ENCODE measurements at places on chromosomes 1 and 21.

GRCh38 chr1:35660581-35661473 is 19.5 kb upstream of the PSMB2 start:
- no peak for DNase-seq

- DNase-seq: peak; percentile 32
Measured at GRCh38 chr1:231040800-231041718, 1.0 kb upstream of the FAM89A start.

GRCh38 chr1:213083112-213083445 is 32.0 kb downstream of the RPS6KC1 start:
- no peak for DNase-seq

- DNase-seq: no peak
Measured at GRCh38 chr1:21302747-21303715, 12.8 kb upstream of the ECE1 start.

DNA sequence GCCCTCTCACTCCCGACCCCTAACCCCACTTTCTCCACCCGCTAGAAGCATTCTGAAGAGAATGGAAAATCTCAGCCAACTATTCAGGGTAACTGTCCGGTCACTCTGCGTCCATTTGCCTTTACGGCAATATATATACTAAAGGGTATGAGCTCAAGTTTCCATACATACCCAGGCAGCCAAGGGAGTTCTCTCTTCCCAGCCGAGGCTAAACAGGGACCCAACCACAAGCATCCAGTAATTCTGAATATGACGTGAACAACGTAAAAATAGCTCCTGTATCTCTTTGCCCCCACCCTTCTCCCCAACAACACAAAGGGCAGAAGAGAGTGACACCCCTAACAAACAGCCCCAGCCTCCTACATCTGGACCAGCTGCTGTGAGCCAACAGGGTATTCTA is 67.7 kb downstream of the SSBP3 start:
- no peak for DNase-seq

DNA sequence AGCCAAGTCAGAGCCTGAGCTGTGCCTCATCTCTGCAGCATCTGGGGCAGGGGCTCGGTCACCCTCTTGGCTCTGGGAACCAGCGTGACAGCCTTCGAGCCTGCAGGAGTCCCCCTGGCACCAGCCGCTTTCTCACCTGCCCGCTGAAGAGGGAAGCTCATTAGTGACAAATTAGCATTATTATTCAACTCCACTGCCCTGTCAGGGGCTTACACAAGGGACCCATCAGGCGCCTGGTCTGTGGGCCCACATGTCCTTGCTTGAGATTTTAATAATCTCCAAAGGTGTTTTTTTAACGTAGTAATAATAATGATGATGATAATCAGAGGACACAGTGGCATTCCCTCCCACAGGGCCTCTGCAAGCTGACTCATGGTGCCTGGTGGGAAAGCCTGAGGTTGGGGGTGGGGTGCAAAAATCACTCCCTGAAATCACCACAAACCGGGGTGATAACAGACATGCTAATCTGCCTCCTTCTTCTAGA is 98.1 kb upstream of the IGSF21 start:
- DNase-seq: no peak

DNA sequence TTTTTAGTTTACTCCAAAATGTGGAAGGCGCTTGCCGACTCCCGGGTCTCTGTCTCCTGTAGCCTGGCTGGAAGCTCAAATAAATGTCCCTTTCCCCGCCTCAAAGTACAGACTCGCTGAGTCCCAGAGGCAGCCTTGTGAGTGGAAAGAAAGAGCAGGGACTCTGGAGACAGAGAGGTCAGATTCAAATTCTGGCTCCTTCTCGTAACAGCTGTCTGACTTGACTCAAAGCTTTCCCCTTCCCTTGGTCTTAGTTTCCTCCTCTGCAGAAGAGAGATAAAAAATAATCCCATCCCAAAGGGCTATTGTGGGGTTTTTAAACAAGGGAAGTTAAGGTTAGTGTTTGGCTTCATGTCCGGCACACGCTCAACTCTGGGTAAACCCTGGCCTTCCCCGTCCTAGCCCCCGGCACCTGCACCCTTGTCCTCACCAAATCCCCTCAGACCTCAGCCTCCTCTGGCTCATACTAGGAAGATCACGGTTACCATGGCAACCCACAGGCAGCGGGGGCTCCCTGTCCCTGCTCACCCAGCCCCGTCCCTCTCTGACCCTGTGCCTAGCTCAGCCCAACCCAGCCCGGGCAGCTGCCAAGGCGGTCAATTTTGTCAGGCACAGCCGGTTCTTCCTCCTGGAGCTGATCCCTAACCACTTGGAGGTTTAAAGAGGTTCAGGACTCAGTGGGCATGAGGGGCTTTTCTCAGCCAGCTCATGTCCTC is 49.2 kb upstream of the IGSF21 start:
- DNase-seq: no peak

DNA sequence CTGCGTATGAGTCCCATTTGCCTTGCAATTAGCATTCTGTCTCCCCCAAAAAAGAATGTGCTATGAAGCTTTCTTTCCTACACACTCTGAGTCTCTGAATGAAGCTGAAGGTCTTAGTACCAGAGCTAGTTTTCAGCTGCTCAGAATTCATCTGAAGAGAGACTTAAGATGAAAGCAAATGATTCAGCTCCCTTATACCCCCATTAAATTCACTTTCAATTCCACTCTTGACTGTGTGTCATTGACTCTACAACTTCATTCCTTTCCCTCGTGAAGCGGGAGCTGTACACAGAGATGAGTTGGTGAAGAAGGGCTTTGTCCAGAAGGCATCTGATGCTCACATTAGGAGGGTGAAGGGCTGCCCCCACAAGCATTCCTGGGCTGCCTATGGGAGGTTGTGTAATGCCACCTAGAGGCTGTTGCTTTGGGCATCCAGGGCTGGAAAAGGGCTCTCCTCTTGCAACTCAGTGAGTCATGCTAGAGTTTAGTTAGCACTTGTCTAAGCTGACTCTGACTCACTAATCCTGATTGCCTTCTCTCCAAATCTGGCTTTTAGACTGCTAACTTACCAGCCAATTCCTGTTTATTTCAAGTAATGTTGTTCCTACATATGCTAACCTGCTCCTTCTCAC is 1.8 kb downstream of the SPRR1B start:
- no peak for DNase-seq

- no peak for DNase-seq
Measured at GRCh38 chr1:10380594-10381275, 18.1 kb upstream of the PGD start.

DNA sequence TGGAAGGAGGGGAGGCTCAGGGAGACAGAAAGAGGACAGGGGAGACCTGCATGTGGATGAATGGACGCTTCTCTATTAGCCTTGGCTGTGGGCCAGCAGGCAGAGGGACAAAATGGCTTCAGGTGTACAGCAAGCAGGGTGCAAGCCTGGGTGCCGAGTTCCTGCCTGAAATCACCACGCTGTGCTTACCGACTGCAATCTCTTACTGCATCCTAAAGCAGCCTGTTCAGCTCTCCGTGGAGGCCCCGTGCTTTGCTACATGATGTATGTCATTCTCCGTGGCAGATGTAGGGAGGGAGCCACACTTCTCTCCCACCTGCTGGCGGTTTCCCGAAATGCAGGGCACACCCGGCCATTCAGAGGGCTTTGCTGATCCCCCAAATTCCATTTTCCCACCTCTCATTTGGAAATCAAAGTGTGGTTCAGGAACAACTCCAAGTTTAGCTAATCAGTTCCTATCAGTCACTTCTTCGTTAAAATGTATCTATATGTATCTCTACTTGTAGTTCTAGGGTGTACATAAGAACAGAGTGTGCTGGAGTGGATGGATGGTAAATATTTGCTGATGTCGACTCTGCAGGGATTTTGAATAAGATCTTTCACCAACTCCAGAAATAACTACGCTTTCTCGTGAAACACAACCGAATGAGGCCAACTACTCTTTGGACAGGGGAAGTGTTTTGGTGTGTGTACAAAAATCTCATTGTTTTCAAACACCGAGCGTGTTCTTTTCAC is 122.3 kb upstream of the BACE2 start:
- DNase-seq: no peak

DNA sequence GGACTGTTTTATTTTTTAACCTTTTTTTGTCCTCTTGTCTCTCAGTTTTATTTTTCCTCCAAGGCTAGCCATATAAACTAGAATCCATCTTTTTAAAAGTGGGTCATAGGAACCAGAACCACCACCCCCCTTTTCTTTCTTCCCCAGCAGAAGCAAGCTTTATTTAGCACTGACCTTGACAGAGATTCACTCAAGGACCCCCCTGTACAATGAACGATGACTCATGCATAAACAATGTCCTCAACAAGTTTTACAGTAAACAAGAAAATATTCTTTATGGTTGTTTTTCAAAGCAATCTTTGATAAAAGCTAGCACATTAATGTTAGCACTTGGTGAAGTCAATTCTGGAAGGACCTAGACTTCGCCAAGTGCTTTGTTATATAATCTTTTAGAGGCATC is 14.1 kb downstream of the PKN2 start:
- DNase-seq: no peak

DNA sequence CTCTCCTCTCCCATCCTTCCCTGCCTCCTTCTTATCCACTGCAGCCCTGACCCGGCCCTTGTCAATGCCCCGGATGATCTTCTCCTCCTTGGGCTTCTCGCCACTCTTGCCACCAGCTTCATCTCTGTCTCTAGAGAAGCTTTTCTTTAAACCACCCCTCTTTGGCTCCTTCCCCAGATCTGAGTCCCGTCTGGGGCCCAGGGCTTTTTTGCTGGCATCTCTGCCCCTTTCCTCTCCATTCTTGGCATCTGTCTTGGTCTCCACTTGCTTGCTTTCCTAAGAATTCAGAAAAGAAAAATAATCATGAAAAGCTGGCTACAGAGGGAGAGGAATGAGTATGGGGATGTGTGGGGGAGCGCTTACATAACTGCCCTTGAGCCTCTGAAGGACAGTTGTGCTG is 11.8 kb downstream of the SHISA4 start:
- DNase-seq: no peak

DNA sequence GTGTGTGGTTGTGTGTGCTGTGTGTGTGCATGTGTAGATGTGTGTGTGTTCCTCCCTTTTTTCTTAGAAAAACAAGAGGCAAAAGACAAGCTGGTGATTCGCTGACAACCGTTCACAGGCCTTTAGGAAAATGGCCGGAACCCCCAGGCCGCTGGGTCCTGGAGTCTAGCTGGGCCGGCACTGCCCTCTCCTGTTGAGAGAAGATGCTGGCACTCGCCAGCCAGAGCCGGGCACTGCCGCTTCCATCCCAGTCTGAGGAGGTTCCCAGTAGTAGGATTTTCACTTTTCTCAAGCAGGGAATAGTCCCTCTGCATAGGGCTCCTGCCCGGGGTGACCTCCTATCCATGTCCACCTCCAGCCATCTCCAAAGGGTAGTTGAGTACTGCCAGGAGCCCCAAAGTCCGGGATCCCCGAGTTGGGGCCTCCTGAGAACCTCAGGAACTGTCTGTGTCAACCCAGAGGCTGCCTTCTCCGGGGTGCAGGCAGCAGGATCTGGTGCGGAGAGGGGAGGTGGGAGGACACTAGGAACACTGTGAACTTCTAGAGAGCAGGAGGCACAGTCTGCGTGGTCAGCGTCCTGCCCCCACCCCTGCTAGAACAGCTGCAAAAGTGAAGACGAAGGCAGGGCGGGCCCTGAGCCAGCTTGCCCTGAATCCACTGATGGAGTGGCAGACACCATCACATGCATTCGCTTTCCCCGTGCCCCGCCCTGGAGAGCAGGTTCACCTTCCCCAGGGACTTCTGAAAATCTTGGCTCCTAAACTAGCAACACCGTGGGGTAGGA is 44.1 kb upstream of the ARHGEF16 start:
- no peak for DNase-seq

DNA sequence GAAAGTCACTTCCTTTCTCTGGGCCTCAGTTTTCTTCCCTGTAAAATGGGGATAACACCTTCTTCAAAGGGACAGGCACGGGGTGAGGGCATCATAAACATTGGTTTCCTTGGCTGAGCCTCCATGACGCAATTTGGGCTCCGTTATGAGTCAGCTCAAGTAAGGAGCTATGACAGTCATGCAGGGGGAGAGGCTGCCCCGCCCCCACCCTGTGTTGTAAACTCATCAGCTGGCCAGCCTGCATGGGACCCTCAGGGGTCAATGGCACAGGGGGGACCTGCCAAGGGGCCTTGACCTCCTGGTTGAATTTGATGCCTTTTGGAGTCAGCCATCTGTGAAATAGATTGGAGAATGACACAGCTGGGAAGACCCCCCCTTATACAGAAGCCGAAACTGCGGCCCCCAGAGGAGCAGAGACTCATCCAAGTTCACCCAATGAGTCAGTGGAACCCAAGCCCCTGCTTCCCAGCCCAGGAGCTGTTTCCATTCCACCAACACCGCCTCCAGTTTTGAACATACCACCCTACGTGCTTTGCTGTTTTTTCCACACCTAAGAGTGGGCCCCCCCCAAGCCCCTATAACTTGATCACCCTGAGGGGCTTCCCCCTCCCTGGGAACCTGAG is 36.8 kb upstream of the RUNX3 start:
- peak; percentile 54 for DNase-seq

GRCh38 chr21:45570071-45570470 is 27.8 kb upstream of the SLC19A1 start:
- DNase-seq: no peak

GRCh38 chr1:231940116-231940515 is 313.5 kb downstream of the DISC1 start:
- no peak for DNase-seq

- no peak for DNase-seq
Measured at GRCh38 chr1:232591344-232591743, 38.6 kb downstream of the SIPA1L2 start.

DNA sequence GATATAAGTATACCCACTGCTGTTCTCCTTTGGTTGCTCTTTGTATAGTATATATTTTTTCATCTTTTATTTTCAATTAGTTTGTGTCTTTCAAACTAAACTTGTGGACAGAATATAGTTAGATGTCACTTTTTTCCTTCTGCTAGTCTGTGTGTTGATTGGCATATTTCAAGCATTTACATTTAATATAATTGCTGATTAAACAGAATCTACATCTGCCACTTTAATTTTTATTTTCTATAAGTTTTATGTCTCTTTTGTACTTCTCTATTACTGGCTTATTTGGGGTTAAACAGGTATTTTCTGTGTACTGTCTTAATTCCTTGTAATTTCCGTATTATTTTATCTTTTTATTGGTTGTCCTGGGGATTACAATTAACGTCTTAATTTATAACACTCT is 74.4 kb upstream of the CHODL start:
- no peak for DNase-seq

DNA sequence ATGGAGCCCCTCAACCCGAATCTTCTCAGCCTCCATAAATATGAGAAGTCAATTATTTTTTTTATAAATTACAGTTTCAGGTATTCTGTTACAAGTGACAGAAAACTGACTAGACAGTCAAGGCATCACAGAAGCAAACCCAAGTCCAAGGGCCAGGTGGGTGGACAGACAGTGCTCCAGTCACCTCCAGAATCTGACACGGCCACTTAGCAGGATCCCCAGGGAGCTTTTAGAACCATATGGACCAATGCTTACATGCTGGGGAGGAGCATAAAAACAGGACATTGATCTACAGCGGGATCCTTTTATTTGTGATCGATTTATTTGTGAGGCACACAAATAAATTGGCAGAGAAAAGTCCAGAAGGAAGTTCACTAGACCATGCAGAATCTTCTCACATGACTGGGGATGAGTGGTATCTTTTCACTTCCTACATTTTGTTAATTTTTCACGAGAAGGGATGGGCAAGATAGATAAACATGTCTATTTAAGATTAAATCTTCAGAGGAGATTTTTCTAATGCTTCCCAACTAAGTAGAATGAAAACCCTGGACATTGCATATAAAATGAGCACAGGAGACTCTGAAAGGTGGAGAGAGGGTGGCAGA is 15.0 kb downstream of the ZNF496 start:
- no peak for DNase-seq

- DNase-seq: no peak
Measured at GRCh38 chr1:9243066-9243739, 8.6 kb downstream of the H6PD start.

Measured in activated T-cell treated with anti-CD3 and anti-CD28 coated beads, Interleukin-2, amount 50 U/mL, for 1 hour (primary cell).